ENCODE measurements at places on chromosomes 5 and 9. TPM values are rescaled to one million over a fixed set of nuclear protein-coding genes. Genes with fewer than 3 reads are reported as not detected.

NR5A1 gene
- not detected for total RNA-seq

PRLR gene
- total RNA-seq: not detected

UGT3A2 gene
- total RNA-seq: 0.37 TPM

PRRC2B gene
- total RNA-seq: 489 TPM

TBC1D2 gene
- total RNA-seq: 7.6 TPM

PCDHGA9 gene
- total RNA-seq: 5.5 TPM

- DNase-seq: no peak
- H3K4me3 ChIP-seq: no peak overlapping the region
- no peak overlapping the region for H3K27ac ChIP-seq
- peaks cover 3% of the 10 kb centered on the region for H3K27me3 ChIP-seq
Measured at GRCh38 chr5:139915266-139915665, 119.7 kb downstream of the PSD2 start.

DNA sequence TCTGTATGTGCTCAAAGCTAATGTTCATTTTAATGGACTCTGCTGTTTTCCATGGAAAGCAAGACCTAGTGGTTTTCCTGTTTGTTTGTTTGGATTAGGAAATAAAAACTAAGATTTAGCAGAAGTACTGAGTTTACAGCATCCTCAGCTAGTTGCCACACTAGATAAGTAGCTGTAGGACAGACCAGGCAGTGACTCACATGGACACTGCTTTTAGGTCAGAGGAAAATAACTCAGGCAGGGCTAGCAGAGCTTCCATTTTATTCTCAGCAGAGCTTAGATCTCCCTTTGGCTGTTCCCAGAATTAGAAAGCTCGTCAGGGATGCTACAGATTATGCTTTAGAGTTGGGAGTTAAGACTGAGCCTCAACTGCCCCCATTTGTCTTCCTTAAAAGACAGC is 204.4 kb downstream of the SH3GL2 start:
- peaks cover 5% of the 10 kb centered on the region for H3K36me3 ChIP-seq
- no peak overlapping the region for H3K4me3 ChIP-seq
- no peak overlapping the region for H3K27ac ChIP-seq
- no peak for DNase-seq

- peaks cover 7% of the 10 kb centered on the region for H3K36me3 ChIP-seq
- DNase-seq: peak; percentile 73
- H3K27me3 ChIP-seq: no peaks in the 10 kb centered on the region
- no peak overlapping the region for H3K27ac ChIP-seq
- no peaks in the 10 kb centered on the region for H3K4me1 ChIP-seq
- H3K4me3 ChIP-seq: no peak overlapping the region
Measured at GRCh38 chr9:5326893-5327548, 12.7 kb downstream of the RLN1 start.

DNA sequence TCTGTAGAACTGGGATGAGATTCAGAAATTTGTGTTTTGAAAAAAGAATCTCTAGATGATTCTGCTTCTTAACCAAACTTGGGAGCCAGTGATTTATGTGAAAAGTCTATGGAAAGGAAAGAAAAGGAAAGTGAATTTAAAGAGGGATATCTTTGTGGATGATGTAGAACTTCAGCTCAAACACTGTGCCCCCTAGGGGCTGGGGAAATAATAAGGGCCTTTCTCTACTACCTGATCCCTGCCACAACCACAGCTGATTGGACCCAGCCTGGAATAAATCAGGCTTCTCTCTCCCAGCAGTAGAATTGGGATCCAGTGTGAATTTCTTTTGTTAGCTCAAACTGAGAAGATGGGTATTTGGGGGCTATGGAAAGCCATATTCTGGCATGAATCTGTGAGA is 155.0 kb downstream of the PRELID2 start:
- no peak for DNase-seq
- no peaks in the 10 kb centered on the region for H3K27me3 ChIP-seq
- H3K4me3 ChIP-seq: no peak overlapping the region
- no peak overlapping the region for H3K27ac ChIP-seq
- H3K4me1 ChIP-seq: peaks cover 5% of the 10 kb centered on the region

- H3K4me1 ChIP-seq: peaks cover under 1% of the 10 kb centered on the region
- no peak for DNase-seq
- H3K36me3 ChIP-seq: peaks cover 5% of the 10 kb centered on the region
- no peak overlapping the region for H3K4me3 ChIP-seq
- no peak overlapping the region for H3K27ac ChIP-seq
Measured at GRCh38 chr5:14306329-14306815, 163.2 kb downstream of the TRIO start.

DNA sequence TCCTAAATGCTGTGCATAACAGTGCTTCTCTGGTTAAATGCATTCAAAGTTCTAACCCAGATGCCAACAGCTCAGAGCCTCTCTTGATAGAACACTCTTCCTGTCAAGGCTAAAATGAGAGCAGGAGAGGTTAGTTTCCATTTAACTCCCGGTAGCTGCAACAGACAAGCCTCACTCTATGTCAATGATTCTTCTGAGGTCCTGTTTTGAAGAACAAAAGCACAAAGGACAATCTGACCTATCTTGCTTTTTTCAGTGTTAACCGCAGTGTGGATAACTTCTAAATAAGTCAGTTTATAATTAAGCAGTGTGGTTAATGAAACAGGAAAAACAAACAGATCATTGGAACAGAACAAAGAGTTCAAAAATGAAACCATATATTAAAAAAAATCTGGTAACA is 80.7 kb downstream of the ANKRD55 start:
- DNase-seq: no peak
- H3K27ac ChIP-seq: no peak overlapping the region
- no peak overlapping the region for H3K4me3 ChIP-seq
- H3K27me3 ChIP-seq: no peaks in the 10 kb centered on the region
- H3K36me3 ChIP-seq: no peaks in the 10 kb centered on the region

DNA sequence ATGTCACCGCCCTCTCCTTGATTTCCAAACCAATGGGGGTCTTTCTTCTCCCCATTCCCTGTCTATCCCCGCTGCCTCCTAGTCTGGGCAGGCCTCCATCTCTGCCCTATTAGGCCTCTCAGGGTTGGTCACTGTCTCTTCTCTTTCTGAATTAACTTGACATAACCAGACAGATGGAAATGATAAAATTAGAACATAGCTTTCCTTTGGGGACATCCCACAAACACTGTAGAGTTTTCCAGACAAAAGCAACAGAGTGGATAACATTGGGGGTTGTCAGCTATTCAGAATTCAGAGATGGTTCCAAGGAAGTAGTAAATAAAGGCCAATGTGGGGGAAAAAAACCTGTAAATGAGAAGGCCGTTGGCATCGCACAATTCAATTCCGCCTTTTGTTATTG is 24.7 kb downstream of the LHX6 start:
- H3K4me1 ChIP-seq: no peaks in the 10 kb centered on the region
- no peak overlapping the region for H3K27ac ChIP-seq
- no peak overlapping the region for H3K4me3 ChIP-seq
- DNase-seq: no peak

DNA sequence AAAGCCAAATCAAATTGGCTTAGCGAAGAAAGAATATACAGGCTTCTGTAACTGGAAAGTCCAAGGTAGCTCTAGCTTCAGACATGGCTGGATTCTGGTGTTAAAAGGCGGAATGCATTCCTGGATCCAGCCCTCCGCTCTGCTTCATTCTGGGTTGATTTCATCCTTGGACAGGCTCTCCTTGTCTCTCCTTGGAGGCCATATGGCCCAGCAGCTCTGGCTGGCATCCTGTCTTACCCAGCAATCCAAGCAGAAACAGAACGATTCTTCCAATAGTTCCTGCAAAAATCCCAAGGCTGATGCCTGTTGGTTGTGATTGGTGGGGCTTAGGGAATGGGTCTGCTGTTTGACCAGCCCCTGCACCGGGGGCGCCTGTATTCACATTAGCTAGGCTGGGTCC is 37.0 kb upstream of the SAP30L start:
- H3K27ac ChIP-seq: no peak overlapping the region
- no peak for DNase-seq
- H3K4me1 ChIP-seq: peaks cover 5% of the 10 kb centered on the region
- no peaks in the 10 kb centered on the region for H3K36me3 ChIP-seq
- H3K27me3 ChIP-seq: no peaks in the 10 kb centered on the region
- H3K4me3 ChIP-seq: no peak overlapping the region

GRCh38 chr9:38337181-38337580 is 55.3 kb upstream of the ALDH1B1 start:
- peaks cover 18% of the 10 kb centered on the region for H3K27me3 ChIP-seq
- no peak for DNase-seq
- H3K36me3 ChIP-seq: peaks cover 12% of the 10 kb centered on the region
- H3K4me3 ChIP-seq: peak overlapping the region; percentile 59
- peak overlapping the region; percentile 87 for H3K27ac ChIP-seq

- peaks cover 12% of the 10 kb centered on the region for H3K27me3 ChIP-seq
- H3K4me3 ChIP-seq: no peak overlapping the region
- no peak for DNase-seq
Measured at GRCh38 chr9:89461265-89461664, 36.6 kb downstream of the SEMA4D start.

DNA sequence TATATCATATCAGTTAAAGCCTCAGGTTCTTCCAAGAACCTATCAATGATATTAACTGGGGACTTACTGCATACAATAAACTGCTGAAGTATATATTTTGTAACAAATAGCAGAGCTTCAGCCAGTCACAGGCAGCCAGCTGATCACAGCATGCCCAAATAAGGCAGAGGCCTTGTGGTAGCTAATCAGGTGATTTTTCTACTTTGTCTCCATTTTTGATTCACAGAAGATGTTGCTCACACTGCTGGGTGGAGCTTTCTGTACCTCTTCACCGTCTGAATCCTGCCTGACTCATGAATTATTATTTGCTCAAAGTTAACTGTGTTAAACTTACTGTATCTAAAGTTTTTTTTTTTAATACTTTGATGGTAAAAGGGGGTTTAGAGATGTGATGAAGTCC is 357.4 kb downstream of the PSAT1 start:
- no peaks in the 10 kb centered on the region for H3K4me1 ChIP-seq
- H3K4me3 ChIP-seq: no peak overlapping the region
- H3K27me3 ChIP-seq: no peaks in the 10 kb centered on the region

- peaks cover 12% of the 10 kb centered on the region for H3K36me3 ChIP-seq
- H3K4me3 ChIP-seq: no peak overlapping the region
- peaks cover 2% of the 10 kb centered on the region for H3K27me3 ChIP-seq
- no peaks in the 10 kb centered on the region for H3K4me1 ChIP-seq
- DNase-seq: peak; percentile 27
Measured at GRCh38 chr5:31825518-31826068, 186.7 kb downstream of the PDZD2 start.

DNA sequence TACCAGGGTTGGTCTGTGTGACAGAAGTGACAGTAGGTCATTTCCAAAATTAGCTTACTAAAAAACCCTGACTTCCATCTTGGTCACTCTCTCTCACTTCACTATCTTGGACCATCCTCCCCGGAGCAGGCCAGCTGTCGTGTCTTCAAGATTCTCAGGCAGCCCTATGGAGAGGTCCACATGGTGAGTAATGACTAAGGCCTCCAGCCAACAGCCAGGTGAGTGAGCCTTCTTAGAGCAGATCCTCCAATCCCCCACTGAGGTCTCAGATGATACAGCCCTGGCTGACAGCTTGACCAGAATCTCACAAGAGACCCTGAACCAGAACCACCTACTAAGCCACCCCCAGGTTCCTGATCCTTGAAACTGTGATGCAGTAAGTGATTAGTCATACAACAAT is 92.0 kb downstream of the DCP2 start:
- peaks cover 11% of the 10 kb centered on the region for H3K27me3 ChIP-seq
- peaks cover 15% of the 10 kb centered on the region for H3K36me3 ChIP-seq
- DNase-seq: no peak
- H3K4me3 ChIP-seq: no peak overlapping the region
- H3K27ac ChIP-seq: no peak overlapping the region

DNA sequence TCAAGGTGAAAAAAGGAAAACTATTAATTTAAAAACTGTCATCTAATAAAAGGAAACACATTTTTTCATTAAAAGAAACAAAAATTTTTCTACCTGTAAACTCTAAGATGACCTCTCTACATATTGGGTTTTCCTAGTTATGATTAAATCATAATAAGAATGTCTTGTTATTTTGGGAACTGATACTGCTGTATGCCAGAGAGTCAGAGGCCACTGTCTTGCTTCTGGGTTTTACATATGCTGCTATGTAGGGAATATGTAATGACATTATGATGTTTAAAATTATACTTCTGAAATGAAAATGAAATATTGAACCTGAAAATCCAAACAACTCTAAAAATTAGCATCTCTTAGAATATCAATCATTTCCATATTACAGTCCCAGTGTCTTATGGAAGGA is 63.7 kb downstream of the FEM1C start:
- H3K4me1 ChIP-seq: no peaks in the 10 kb centered on the region
- no peak for DNase-seq
- H3K36me3 ChIP-seq: no peaks in the 10 kb centered on the region

GRCh38 chr5:77168879-77169244 is 41.6 kb upstream of the PDE8B start:
- H3K27ac ChIP-seq: no peak overlapping the region
- no peaks in the 10 kb centered on the region for H3K4me1 ChIP-seq
- H3K4me3 ChIP-seq: no peak overlapping the region
- H3K27me3 ChIP-seq: peaks cover 1% of the 10 kb centered on the region
- DNase-seq: no peak

- H3K27me3 ChIP-seq: peaks cover 5% of the 10 kb centered on the region
- no peak overlapping the region for H3K27ac ChIP-seq
- DNase-seq: no peak
- no peaks in the 10 kb centered on the region for H3K4me1 ChIP-seq
- H3K36me3 ChIP-seq: peaks cover 15% of the 10 kb centered on the region
- H3K4me3 ChIP-seq: no peak overlapping the region
Measured at GRCh38 chr9:15295761-15296405, 11.1 kb downstream of the TTC39B start.

DNA sequence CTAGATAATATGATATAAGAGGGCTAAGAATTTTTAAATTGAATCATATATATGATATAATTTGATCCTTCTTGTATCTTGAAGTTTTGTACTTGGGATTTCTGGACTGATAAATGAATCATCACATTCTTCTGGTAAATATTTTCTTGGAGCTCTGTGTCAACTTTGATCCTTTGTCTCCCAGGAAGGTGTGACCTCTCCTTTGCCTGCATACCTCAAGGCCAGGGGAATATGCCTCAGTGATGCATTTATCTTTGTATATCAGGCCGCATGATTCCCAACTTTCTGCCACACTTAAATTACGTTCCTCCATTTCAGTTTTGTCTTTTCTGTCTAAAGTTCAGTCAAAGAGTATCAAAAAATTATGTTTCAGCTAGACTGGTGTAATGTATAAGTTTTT is 101.2 kb downstream of the NLN start:
- no peaks in the 10 kb centered on the region for H3K27me3 ChIP-seq
- no peaks in the 10 kb centered on the region for H3K36me3 ChIP-seq
- DNase-seq: no peak
- no peak overlapping the region for H3K27ac ChIP-seq

DNA sequence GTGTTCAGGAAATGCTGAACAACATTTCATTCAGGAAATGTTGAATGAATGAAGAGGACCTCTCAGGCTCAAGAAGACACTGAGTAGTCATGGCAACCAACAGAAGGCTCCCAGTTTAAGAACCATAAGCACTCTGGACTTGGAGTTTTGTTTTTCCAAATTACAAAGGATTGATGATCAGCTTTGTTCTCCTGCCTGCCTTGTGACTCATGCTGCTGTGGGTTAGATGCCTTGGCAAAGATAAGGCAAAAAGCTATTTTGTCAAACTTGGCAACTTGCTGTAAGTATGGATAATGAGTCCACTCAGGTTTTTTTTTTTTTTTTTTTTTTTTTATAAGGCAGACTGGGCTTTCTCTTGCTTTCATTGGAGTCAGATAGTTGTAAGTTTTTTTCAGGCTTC is 365.0 kb downstream of the TMEM232 start:
- H3K27me3 ChIP-seq: no peaks in the 10 kb centered on the region
- no peak overlapping the region for H3K27ac ChIP-seq
- no peaks in the 10 kb centered on the region for H3K36me3 ChIP-seq
- no peak for DNase-seq

All from glutamatergic neuron (in vitro differentiated cells).